ENCODE measurements at places on chromosomes 7 and 10.

- no peak for DNase-seq
Measured at GRCh38 chr10:132420981-132421846, 24.2 kb downstream of the PWWP2B start.

GRCh38 chr10:32055478-32056135, 618 bp downstream of the KIF5B start:
- no peak for DNase-seq

DNA sequence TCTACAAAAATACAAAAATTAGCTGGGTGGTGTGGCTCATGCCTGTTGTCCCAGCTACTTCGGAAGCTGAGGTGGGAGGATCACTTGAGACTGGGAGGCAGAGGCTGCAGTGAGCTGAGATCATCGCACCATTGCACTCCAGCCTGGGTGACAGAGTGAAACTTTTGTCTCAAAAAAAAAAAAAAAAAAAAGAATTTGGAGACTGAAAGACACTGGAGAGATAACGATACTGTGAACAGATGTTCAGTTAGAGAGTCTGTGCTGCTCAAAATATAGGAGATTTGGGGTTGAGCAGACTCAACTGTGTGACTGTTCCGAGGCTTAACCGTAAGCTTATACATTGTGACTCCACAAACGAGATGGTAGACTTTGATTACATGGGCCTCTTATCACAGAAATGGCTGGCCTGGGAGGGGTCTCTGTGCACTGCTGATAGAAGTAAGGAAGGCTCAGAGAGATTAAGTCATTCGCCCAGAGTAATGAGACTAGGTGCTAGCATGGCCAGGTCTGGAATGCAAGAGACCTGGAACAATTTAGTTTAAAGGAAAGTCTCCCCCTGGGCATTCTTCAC, 19.4 kb downstream of the WBP1L start:
- DNase-seq, result no peak

DNA sequence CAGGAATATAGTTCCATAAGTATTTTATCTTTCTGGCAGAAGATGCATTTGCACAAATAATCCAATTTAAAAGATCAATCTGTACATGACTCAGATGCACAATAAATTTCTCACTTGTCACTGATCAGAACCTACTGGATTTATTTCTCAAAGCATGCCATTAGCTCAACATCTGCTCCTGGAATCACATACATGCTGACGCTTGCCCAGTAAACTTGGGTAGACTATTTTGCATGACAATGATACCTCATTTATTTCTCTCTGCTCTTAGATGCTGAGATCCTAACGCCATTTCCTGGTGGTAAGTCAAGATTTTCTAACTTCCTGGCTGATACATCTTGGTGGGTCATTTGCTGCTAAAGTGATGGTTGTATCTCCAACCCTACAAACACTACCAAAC, 33.8 kb upstream of the C10orf120 start:
- no peak for DNase-seq

- no peak for DNase-seq
Measured at GRCh38 chr10:94376865-94377264, 14.1 kb upstream of the NOC3L start.

- DNase-seq, result no peak
Measured at GRCh38 chr10:60454336-60454735, 64.7 kb upstream of the ANK3 start.
